T-helper 17 cell (primary cell): ENCODE measurements at places on chromosomes 5 and 9. TPM values are rescaled to one million over a fixed set of nuclear protein-coding genes. Genes with fewer than 3 reads are reported as not detected.
A peak's percentile ranks its signal among the peaks of the same experiment; 100 is the strongest.

DNA sequence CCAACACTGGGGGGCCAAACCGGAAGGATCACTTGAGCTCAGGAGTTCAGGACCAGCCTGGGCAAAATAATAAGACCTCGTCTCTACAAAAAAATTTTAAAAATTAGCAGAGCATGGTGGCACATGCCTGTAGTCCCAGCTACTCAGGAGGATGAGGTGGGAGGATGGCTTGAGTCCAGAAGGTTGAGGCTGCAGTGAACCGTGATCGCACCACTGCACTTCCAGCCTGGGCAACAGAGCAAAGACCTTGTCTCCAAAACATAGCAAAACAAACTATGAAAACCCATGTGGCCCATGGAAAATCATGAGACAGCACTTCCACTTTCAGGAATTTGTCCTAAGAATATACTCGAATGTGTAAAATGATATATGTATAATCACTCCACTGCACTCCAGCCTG lies 6.1 kb downstream of the SETX start:
- DNase-seq = no peak

DNA sequence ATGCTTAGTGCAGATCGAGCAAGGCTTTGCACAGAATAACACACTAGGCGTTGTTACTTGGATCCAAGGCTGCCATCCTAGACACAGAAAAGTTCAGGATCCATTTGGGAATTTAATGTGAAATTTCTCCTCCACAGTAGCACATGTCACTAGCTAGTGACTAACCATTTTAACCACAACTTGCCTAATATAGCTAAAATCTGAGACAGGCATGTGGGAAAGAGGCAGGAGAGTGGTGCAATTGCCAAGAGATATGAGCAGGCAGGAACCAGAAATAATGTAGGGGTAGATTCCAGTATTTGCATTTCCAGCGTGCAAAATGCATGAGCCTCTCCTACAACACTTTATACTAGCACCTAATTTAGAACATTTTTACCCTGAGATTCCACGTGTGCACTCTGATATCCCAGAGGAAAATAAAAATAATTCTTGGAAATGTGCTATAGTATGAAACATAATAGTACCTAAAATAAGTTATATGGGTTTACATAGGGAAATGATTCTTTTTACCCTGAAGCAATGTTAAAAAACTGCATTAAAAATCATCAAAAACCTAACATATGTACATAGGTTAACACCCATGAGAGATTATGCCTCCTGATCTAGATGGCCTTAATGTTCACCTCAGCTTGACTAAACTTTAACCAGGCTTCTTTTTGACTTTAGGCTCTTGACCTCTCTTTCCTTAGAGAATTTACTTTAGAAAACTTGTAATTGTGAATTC lies 1230.6 kb upstream of the NUDT12 start:
- no peak for DNase-seq

- DNase-seq = no peak
Observed at GRCh38 chr9:98107926-98108325, 11.1 kb downstream of the TRIM14 start.

DNA sequence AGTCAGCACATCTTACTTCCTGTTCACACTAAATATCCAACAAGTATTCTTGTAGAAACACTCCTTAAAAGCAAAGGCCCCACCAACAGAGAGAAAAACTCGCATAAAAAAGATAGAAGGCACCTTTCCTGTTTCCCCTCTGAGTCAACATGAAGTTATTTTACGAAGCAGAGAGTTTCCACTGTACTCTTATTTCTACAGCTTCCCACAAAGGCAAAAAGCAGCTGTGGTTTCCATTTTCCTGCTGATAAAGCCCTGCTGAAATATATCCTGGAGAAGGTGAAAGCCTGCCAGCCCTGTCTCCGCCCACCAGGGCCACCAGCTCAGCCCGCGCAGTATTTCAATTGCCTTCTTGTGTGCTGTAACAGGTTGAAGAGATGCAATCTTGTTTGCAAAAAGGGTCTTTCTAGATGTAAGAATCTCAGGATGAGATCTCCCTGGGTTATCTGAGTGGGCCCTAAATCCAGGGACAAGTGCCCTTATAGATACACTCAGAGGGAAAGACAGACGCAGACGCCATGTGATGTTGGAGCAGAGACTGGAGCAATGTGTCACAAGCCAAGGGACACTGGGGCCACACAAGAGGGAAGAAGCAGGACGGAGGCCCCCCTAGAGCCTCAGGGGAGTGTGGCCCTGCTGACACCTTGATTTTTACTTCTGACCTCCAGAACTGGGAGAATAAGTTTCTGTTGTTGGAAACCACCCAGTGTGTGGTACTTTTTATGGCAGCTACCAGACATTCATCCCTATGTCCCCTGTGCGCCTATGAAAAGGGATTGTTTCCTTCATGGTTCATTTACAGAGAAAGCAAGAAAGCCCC lies 19.9 kb downstream of the SEMA4D start:
- peak; percentile 19 for DNase-seq

DNA sequence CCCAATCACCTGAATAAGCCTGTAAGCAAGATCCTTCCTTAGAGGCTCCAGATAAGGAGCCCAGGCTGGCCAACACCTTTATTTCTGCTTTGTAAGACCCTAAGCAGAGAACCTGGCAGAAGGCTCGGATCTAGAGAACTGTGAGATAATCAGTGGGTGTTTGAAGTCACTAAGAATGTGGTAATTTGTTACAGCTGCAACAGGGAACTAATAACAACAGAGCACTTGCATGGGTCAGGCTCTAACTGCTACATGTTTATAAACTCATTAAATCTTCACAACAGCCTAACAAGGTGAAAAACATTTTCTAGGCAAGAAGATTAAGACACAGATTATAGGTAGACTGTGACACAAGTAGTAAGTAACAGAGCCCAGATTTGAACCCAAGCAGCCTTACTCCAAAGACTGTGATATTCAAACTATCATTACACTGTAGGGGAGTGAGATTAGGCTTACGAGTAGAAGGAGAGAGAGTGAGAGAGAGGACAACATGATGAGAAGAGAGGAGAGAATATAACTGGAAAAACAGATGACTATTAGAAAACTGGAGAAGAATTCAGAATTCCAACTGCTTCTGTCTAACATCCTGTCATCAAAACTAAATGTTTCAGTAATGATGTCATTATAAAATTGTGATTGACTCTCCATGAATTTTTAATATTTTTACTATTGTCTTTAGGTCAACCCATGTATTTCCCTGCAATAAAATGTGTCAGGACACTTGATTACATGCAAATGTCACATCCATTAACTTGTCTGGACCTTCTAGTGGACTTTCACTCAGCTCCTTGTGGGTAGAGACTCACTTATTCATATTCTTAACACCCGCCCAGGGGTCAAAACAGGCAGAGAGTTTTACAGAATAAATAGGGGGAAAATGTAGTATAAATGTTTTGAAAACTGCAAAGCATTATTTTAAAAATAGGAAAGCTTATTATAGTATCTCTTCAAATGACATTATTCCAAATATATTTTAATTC lies 290.9 kb upstream of the RGMB start:
- no peak for DNase-seq

DNA sequence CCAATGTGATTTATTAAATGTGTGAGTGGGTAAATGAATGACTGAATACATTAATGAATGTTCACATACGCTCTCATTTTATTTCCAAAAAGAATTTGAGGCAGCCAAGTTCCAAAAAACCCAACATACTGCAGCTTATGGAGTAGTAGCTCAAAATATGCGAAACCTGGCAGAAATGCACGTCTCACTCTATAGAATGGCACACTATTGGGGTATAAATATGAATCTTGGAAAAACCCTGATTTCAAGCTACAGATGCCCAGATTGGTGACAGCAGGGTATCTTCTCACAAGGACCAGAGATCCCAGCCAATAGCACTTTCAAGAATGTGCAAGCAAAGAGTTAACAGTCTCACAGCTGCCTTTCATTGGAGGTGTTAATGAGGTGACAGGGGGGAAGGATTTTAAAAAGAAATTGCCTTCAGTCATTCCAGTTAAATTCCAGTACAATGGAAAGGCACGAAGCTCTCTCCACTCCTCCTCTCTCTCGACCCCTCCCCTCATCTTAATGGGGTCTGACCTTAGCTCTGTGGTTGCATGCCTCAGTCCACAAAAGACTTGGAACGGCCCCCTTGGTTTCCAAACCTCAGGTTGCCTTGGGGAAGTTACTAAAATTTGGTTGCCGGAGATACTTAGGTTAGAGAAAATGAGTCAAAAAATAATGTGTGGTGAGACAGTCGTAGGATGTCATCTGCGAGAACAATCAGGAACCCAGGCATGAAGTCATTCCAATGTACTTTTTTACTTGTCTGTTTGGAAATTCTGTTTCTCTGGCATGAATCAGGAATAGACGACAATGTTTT lies 307.4 kb downstream of the NFIB start:
- no peak for DNase-seq

DNA sequence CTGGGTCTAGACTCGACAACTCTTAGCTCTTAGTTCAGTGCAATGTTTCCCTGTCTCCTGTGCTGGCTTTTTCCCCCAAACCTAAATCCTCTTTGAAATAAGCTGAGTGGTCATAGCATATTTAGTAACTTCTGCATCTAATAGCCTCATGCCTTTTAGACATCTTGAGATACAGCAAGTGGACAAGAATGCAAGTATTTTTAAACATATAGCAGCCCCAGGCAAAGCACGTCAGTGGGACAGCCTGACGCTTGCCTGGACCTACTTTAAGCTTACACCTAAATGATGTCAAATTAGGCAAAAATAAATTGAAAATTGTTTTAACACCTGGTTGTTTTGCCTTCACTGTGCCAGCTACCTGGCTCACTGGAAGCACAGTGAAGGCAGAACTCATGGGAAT lies 8.0 kb downstream of the C9 start:
- DNase-seq = no peak

- no peak for DNase-seq
Observed at GRCh38 chr9:69771775-69772418, 12.1 kb upstream of the PTAR1 start.

GRCh38 chr5:112419164-112419985 lies at the start of gene EPB41L4A:
EPB41L4A (minus strand) TSS chr5:112419277; CDS start chr5:112419039, 238 bp downstream.
- DNase-seq = peak; percentile 11

DNA sequence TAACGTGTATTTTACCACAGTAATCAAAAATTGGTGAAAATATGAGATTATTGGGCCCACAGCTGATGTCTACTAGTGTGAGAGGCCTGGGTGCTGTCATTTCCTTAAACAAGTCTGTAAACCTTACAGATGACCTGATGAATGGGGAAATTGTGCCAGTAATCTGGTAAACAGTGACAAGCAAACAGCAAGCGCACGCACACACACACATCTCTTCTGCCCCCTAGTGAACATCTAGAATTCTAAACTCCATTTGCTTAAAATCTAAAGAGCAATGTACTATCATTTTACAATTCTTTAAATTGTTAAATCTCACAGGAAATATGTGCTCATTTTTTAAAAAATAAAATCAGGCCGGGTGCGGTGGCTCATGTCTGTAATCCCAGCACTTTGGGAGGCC lies 7.5 kb upstream of the RAPGEF1 start:
- no peak for DNase-seq

GRCh38 chr5:42825422-42826148 lies 13.9 kb upstream of the SELENOP start:
- no peak for DNase-seq

- no peak for DNase-seq
Observed at GRCh38 chr9:93585259-93585658, 8.9 kb downstream of the PHF2 start.

- no peak for DNase-seq
Observed at GRCh38 chr9:38284588-38285051, 107.9 kb upstream of the ALDH1B1 start.

DNA sequence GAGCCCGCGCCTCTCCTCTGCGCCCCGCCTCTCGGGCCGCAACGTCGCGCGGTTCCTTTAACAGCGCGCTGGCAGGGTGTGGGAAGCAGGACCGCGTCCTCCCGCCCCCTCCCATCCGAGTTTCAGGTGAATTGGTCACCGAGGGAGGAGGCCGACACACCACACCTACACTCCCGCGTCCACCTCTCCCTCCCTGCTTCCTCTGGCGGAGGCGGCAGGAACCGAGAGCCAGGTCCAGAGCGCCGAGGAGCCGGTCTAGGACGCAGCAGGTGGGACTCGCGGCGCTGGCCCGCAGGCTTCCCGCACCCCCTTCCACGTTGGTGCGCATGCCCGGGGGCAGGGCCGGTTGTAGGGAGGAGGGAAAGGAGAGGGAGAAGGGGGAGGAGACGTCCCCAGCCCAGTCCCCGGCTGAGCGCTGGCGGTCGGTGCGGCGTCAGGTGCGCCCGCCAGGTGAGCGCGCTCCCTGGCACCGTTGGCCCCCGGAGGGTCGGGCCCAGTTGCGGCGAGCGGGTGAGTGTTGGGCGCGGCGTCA lies at the start of gene OCLN:
Gene OCLN, plus strand, starts transcription at position 400 of the 532 bp plus-strand sequence. CDS start 11,455 bp downstream, outside the sequence.
- DNase-seq = no peak

- no peak for DNase-seq
Observed at GRCh38 chr5:181192337-181193046, 12.5 kb downstream of the TRIM7 start.

DNA sequence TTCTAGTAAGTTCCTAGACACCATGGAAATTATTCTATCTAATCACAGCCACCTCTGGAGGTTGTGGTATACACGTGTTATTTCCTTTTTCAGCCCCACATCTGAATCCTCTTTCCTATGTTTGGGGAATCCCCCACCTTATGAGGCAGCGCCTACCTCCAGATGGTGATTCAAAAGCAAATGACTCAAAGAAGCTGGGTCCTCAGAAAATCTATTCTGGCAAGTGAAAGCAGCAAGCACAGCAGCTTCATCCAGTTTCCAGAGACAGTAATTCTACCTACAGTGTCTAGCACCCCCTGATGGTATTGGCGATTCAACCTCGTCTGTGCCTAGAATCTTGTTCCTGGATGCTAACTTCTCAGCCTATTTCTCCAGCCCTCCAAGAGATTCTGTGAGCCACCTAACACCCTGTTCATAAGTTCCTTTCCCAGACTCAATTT lies 43.0 kb downstream of the STRBP start:
- peak; percentile 6 for DNase-seq

- DNase-seq = peak; percentile 35
Observed at GRCh38 chr9:22446950-22447617, 460 bp downstream of the DMRTA1 start.

NUTM2G gene
- not detected for total RNA-seq

DOLK gene
- 7.4 TPM for total RNA-seq

HTR1A gene
- total RNA-seq = not detected

SPDL1 gene
- total RNA-seq = 5.5 TPM

CARD9 gene
- 0.86 TPM for total RNA-seq

PCDHA5 gene
- not detected for total RNA-seq

PDGFRB gene
- not detected for total RNA-seq

ALDH7A1 gene
- 2.1 TPM for total RNA-seq

OMD gene
- total RNA-seq = not detected

LIFR gene
- not detected for total RNA-seq

SPATA31C1 gene
- not detected for total RNA-seq

LAMC3 gene
- total RNA-seq = 0.47 TPM

FYB1 gene
- 517 TPM for total RNA-seq

SLC24A2 gene
- not detected for total RNA-seq

KDM4C gene
- total RNA-seq = 98.6 TPM

MSMP gene
- total RNA-seq = not detected
